Activated T-cell treated with anti-CD3 and anti-CD28 coated beads, Interleukin-2, amount 50 U/mL, for 24 hours (primary cell): ENCODE measurements at places on chromosomes 5 and 9.

- DNase-seq = no peak
Measured at GRCh38 chr5:151107084-151107483, 26.2 kb upstream of the TNIP1 start.

DNA sequence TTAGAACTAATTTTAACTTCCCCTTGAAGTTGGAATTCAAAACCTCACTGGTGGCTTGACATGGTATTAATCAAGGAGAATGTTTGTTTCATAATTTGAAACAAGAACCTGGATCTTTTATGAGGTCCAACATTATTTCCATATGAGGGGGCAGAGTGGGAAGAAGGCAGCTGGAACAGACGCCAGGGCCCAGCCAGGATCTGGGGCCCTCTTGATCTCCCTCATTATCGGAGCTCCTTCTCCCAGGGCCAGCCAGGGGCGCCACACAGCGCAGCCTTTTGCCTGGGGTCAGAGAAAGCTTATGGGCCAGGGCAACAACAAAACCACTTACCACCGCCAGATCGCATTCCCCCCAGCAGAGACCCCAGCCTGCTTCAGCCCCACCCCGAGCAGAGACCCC is 27.1 kb upstream of the NKD2 start:
- DNase-seq = no peak

DNA sequence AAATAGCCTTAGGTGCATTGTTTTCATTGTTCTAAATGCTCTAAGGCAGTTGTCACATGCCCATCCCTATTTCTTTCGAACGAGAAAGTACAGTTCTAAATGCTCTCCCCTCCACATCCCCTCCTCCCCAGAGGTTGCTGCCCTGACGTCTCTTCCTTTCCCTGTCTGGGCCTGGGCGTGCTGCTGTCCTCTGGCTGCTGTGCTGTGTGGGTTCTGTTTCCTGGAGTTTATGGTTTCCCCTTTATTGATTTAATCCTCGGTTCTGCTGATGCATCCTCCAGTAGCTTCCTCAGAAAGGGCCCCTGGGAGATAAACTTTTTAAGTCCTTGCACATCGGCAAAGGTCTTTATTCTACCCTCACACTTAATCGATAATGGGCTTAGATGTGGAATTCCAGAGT is 48.8 kb downstream of the MVB12B start:
- DNase-seq = no peak

DNA sequence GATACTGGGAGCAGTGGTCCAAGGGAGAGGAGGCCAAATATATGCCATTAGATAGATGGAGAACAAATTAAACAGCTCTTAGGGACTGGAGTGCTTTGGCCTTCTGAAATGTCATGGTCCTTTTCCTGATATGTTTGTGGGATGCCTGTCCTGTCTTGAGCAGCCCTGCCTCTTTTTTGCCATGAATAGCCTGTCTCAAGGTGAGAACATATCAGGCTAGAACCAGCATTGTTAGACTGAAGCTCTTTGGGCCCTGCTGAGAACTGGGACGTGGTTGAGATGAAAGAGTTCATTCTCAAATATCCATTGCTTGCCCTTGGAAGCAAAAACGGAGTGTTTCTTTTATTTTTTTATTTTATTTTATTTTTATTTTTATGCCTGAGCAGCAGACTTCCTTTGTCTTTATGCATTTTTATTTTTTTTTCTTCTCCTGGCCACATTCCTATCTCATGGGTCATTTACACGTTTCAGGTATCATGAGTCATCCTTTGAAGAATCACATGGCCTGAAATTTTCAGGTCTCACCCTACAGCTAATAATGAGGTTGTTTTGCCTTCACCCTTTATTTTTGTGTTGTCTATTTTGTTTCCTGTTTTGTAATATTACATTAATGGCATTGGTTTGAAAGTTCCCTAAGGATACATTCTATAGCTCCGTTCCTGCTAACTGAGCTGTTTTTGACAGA is 371.4 kb downstream of the PSAT1 start:
- DNase-seq = no peak

GRCh38 chr9:32264170-32264864 is 120.1 kb upstream of the ACO1 start:
- no peak for DNase-seq

GRCh38 chr5:68950930-68951329 is 142.9 kb upstream of the SLC30A5 start:
- DNase-seq = no peak

GRCh38 chr5:160468363-160468975 is 46.8 kb downstream of the PTTG1 start:
- no peak for DNase-seq

DNA sequence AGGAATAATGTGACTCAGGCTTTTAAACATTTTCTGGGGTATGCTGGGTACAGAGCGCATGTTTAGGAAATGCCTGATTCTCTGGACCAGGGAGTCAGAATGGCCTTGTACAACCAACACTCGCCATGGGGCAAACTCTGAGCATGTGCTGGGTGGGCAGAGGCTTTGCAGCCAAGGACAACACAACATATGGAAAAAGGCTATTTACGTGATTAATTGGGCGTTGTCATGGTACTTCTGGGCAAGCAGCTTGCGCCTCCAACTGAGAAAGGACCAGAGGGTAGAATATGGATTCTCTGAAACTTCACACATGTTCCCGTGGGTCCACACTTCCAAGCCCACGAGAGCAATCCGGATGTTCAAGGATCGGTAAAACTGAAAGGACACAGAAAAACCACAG is 49.1 kb downstream of the NIPAL4 start:
- no peak for DNase-seq

- DNase-seq = no peak
Measured at GRCh38 chr5:166088389-166089039, 2202.9 kb upstream of the WWC1 start.

- no peak for DNase-seq
Measured at GRCh38 chr9:84875193-84875592, 205.7 kb downstream of the NTRK2 start.

- no peak for DNase-seq
Measured at GRCh38 chr5:115666023-115666422, 40.2 kb upstream of the TMED7 start.

DNA sequence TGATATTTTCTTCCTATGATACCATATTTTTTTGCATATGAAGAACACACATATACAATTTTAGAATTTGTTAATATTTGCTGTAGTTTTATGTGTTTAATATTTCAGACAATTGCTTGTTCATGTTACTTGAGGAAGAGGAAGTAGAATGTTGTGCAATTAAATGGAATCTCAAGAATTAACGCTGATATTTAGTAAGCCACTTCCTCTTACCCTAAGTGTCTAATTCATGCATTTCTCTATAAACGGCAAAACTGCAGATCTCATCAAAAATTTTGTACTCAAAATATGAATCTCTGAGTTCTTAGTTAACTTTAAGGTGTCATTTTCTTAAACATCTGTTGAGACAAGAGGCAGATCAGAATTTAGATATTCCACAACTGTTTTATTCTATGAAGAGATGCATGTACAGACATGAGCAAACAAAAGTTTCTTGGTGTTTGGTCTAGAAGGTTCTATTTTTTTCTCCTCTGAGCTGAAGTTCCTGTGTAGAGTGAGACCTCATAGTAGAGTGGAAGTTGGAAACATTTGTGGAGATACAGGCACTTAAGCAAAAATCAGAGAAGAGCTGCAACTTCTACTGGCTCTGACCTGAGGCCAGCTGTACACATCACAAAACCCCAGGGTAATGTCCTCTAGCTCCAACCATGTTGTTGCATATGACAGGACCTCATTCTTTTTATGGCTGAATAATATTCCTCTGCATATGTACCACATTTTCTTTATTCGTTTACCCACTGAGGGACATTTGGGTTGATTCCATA is 16.6 kb upstream of the TGFBI start:
- DNase-seq = no peak

DNA sequence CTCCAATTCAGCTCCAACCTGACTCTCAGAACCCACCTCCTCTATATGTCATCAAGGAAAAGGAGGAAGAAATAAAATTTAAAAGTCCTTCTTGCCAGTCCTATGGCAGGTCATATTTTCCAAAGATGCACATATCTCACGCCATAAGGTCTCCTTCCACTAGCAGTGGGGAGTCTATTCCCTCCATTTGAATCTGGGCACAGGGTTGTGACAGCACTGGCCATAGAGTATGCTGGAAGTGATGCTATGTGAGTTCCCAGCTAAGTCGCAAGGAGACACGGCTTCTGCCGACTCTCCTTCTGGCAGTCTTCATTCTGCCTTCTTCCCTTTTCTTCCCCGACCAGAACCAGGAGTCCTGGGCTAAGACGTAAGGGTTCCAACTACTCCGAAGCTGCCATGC is 883.9 kb upstream of the DMAC1 start:
- no peak for DNase-seq

GRCh38 chr5:132459031-132459982 is 31.3 kb downstream of the IRF1 start:
- DNase-seq = peak; percentile 29

GRCh38 chr5:161138751-161139455 is 286.9 kb upstream of the ATP10B start:
- DNase-seq = no peak

- no peak for DNase-seq
Measured at GRCh38 chr5:132689513-132689912, 15.7 kb downstream of the IL4 start.

DNA sequence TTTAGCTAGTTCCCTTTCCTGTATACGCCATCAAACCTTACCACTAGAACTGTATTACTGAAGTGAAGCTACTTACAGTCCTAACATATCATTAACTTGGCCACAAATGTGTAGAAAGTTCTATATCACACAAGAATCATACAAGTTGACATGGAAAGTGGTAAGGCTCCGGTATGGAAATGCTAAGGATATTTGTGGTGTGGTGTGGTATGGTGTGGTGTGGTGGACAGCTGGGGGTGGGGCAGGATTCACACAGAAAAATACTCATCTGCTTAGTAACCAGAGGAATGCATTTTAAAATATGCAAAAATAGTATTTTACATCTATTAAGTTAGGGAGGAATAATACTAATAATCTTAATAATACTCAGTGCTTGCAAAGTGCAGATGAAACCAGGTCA is 69.4 kb downstream of the TRPC7 start:
- no peak for DNase-seq

DNA sequence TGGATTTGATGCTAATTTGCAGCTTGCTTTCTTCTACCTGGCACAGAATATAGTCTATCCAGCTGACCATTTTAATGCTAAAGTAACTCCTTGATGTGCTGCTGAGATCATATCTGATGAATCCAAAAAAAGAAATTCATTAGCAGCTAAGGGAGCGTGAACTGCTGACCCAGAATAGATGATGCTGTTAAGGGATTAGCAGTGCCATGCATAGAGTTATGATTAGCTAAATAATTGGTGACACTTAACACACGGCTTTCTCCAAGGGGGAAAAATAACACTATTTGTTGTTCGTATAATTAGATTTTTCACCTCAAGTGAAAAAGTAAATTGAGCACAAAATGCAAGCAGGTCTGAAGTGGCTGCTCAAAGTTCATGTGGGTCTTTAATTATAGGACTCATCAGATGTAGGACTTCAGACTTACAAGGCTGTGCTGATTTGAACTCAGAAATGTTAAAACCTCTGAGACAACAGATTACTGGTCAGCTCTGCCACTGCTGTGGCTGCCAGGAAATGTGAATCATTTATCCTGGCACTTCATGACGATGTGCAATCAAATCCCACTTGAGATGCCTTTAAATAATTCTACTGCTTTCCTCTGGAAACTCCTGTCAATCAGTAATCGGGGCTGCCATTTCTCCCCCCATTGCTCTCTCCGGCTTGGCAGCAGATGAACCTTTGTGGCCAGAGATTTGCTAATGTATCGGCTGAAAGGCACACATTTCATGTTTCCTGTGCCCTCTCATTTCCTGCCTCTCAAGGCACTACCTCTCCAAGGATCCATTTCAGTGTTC is 291.6 kb upstream of the C9orf72 start:
- no peak for DNase-seq

- DNase-seq = no peak
Measured at GRCh38 chr5:142542078-142542477, 143.8 kb downstream of the FGF1 start.

GRCh38 chr5:153670101-153670500 is 179.6 kb downstream of the GRIA1 start:
- DNase-seq = no peak

GRCh38 chr5:173315495-173316338 is 12.5 kb downstream of the STC2 start:
- no peak for DNase-seq

- no peak for DNase-seq
Measured at GRCh38 chr5:179292681-179293635, 52.3 kb downstream of the ADAMTS2 start.

- no peak for DNase-seq
Measured at GRCh38 chr5:124454081-124454480, 292.4 kb downstream of the ZNF608 start.

DNA sequence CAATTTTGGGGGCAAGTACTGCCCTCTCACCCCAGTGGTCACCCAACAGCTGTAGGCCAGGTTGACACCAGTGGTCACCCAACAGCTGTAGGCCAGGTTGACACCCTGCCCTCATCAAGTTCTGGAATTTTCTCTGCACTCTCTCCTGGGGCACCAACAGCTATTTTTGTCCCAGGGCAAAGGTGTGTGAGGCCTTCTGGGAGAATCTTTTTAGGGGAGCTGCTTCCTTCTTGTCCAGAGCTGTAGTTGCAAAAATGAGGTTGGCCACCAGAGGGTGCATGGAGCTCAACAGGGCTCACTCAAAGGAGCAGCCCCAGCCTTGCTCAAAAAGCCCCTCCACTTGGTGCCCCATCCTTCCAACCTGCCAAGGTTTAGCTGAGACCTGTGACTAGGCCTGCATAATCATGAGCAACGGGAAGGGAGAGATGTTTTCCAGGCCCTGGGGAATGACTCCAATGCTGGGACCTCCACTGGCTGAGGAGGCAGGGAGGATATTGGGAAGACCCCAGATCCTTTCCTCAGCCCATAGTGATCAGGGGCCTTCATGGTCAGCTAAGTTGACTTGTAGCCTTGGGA is 10.6 kb upstream of the P4HA2 start:
- DNase-seq = peak; percentile 84

GRCh38 chr9:31908158-31908890 is 476.1 kb upstream of the ACO1 start:
- no peak for DNase-seq

GRCh38 chr5:131491749-131492148 is 143.3 kb downstream of the RAPGEF6 start:
- DNase-seq = no peak

- no peak for DNase-seq
Measured at GRCh38 chr5:107878661-107879060, 207.9 kb upstream of the EFNA5 start.

- DNase-seq = no peak
Measured at GRCh38 chr9:8842402-8843193, 1043.0 kb upstream of the DMAC1 start.

GRCh38 chr5:38286002-38286401 is 27.6 kb downstream of the EGFLAM start:
- no peak for DNase-seq
